ENCODE measurements at places on chromosomes 11 and 22.

- DNase-seq: no peak
These were observed 1307.8 kb upstream of the RAG2 start for GRCh38 chr11:37905707-37906417.

DNA sequence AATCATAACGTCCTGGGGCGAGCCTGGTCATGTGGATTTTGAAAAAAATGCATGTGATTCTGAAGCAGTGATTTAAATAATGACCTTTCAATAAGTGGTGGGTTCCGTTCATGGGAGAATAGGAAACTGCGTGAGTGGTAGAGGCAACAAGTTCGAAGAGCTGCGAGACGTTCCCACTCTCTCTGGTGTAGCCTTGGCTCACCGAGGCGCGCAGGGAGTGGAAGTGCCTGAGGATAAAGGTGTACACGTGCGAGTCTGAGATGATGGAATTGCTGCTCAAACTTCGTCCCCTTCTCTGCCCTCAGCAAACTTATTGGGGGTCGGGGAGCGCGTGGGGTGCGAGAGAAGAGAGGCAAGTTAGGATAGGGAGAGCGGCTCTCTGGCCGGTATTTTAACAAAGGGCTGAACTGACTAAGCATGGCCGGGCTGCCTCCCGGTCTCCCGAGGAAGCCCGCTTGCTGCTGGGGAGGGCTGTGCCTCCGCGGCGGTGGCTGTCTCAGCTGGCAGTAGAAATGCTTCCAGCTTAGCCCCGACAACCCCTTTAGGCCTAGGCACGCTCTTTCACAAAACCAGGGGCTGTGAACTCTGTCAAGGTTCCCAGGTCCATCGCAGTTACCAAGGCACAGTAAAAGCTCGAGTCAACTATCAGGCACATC lies 875 bp upstream of the STT3A start:
- peak; percentile 50 for DNase-seq

DNA sequence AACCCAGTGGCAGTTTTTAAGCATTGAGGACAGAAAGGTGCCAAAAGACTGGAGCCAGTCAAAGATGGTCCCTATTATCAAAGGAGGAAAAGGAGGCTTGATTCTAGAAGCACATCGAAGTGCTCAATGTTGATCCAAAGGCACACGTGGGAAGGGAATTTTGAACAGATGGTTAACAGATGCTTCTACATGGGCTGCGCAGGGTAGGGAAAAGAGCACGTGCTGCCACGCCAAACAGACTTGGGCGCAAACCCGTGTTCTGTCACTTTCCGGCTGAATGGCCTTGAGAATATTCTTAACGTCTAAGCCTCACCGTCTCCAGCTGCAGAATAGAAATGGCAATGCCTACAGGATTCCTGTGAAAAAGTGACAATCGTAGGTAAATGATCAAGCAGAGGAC lies 217.9 kb upstream of the MTNR1B start:
- DNase-seq: no peak

GRCh38 chr11:34243600-34244464 lies 114.0 kb downstream of the ABTB2 start:
- peak; percentile 81 for DNase-seq

- no peak for DNase-seq
These were observed 5.7 kb downstream of the DRICH1 start for GRCh38 chr22:23626286-23626975.

GRCh38 chr11:126328938-126329643 lies 25.2 kb downstream of the DCPS start:
- DNase-seq: no peak

DNA sequence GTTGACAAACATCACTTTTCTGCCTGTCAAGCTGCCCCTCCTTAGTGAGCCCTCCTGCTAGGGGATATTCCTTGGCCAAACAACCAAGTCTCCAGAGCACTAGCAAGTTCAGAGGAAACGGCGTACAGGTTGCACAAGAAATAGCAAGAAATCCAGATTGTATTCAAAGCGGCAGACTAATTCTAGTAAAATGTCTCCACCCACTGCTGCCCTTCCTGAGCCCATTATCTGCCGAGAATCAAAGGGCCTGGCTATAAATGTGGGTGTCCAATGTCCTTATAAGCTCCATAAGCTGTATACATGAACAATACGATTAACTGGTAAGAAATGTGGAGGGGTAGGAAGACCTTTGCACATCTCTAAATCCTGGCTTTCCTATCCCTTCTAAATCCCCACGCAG lies 44.0 kb upstream of the AKIP1 start:
- DNase-seq: peak; percentile 19

Data from fibroblast of the aortic adventitia (primary cell).